Cardiac fibroblast (primary cell): ENCODE measurements at places on chromosomes 2 and 18.

DNA sequence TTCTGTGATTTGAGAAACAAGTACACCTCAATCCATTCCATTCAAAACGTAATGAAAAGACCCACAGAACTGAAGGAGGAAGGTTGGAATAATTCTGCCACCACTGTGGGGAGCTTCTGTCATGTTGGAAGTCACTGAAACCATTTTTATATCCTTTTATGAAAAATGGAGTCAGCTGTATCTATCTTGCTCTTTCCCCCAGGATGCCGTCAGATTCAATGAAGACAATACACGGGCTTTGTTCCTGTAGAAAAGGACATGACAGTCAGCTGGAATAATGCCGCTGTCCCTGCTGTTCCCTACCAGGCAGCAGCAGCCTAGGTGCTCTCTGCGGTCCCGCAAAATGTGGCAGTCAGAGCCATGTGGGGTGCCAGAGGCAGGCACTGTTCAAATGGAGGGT, 52.5 kb upstream of the APCDD1 start:
- DNase-seq, result no peak

DNA sequence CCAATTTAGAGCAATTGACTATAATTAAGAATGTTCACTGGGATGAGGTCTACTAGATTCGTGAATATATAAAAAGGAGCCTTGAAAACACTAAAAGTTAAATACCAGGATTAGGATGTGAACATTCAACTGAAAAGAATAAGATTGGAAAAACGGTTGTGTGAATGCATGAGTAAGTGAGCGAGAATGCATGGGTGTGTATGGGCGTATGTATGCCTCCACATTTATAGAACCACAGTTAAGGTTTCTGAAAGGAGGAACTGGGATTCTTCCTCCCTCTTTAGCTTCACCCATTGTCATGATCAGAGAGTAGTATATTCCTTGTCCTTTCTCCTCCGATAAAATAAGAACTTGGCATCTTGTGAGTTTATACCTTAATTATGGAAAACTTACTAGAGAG, 151.1 kb upstream of the UBE2E3 start:
- DNase-seq, result peak; percentile 27

GRCh38 chr2:32061973-32062861, 1.1 kb upstream of the SPAST start:
- peak; percentile 79 for DNase-seq

GRCh38 chr2:146241023-146241422, 1603.8 kb upstream of the ACVR2A start:
- no peak for DNase-seq

GRCh38 chr2:166180951-166181812, 53.4 kb upstream of the SCN1A start:
- DNase-seq, result peak; percentile 62

DNA sequence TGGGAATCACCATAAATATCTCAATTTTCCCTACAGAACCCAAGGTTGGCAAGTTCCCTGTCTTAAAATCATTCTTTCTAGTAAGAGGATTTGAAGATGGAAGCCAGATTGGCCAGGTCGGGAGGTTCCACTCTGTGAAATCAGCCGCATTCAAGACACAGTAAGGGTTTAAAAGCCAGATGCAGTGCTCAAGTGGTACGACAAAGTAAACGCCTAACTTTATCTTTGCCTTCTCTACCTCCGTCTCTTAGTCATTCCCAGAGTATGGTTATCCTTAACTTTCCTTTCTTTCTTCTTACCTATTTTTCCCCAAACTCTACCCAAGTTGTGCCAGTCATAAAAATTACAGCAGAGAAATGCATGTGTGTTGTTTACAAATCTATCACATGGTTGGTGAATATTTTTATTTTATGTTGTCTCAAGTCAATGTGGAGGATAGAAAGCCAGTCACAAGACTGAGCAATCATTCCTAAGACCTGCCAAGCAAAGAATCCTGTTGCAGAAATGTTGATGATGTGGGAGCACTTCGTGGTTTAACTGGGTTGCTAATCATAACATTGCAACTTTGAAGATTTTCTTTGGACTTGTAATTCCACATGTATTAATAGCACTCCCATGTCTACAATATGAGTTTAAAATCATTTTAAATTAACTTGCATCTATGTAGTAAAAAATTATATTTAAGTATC, 62.6 kb downstream of the SLC40A1 start:
- DNase-seq, result peak; percentile 48

- DNase-seq, result no peak
Measured at GRCh38 chr2:16332681-16333557, 332.7 kb downstream of the CYRIA start.

DNA sequence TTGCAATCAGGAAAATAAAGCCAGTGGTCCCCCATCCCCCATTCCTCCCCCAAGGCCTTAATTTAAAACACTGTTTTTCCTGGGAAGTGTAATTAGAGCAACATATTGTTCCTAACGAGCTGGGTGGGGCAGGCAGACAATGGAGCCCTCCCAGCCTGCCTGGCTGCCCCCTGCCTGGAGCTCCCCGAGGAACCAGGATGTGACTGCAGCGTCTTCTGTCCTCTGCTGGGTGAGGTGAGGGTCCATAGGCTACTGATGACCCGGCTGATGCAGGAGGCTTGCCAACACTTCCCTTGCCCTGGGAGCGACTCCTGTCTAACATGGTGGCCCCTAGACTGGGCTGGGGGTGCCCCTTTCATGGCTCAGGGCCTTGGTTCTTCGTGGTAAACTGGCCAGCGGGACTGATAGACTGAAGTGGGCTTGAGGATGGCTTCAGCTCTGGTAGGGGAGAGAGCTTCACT, 152.4 kb downstream of the DYSF start:
- no peak for DNase-seq

- no peak for DNase-seq
Measured at GRCh38 chr2:230156782-230157699, 62.7 kb downstream of the SP110 start.

DNA sequence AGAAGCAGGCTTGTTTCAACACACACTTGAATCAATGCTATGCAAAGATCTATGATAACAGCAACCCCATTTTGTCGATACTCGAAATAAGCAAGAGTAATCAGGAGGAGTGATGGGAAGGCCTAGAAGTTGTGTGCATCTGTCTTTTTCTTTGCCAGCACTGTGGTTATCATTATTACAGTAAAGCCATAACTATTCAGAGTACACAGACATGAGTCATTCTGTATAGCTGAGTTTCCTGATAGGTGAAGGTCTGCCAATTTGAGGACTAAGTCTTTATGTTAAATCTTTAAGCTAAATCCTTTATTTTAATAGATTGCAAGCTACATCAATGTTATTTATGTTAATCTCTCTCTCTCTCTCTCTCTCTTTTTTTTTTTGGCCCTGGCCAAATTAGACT, 1344.4 kb upstream of the CELF4 start:
- no peak for DNase-seq

- no peak for DNase-seq
Measured at GRCh38 chr2:67456428-67456827, 59.3 kb downstream of the ETAA1 start.

DNA sequence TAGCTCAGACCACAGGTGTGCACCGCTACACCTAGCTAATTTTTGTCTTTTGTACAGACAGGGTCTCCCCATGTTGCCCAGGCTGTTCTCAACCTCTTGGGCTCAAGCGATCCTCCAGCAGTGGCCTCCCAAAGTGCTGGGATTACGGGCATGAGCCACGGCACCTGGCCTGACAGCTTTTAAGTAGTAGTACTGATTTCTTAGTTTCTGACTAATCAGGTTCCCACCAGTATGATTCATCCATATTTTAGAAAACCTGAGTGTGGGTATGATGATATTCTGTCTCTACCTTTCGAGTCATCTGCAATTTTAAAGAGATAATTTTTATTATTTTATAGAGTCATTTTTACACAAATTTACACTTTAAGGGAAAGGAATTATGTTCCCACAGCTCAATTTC, 46.4 kb upstream of the GULP1 start:
- no peak for DNase-seq

DNA sequence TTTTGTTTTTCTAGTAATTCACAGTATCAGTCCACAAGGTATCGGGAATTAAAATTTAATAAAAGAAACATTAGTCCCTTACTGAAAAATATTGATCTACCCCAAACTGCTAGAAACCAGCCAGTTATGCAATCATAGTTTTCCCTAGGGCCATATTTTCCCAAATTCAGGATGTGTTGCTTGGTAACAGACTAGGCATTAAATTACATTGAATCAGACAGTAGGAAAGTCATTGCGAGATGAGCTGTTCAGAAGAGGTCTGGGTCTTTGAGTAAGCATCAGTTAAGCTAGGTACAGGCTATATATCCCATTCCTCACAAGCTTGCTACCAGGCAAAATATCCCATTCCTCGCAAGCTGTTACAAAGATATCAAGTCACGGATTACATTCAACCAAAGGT, 123.0 kb upstream of the CCDC150 start:
- peak; percentile 18 for DNase-seq

- no peak for DNase-seq
Measured at GRCh38 chr2:32384529-32384928, 27.7 kb downstream of the BIRC6 start.

DNA sequence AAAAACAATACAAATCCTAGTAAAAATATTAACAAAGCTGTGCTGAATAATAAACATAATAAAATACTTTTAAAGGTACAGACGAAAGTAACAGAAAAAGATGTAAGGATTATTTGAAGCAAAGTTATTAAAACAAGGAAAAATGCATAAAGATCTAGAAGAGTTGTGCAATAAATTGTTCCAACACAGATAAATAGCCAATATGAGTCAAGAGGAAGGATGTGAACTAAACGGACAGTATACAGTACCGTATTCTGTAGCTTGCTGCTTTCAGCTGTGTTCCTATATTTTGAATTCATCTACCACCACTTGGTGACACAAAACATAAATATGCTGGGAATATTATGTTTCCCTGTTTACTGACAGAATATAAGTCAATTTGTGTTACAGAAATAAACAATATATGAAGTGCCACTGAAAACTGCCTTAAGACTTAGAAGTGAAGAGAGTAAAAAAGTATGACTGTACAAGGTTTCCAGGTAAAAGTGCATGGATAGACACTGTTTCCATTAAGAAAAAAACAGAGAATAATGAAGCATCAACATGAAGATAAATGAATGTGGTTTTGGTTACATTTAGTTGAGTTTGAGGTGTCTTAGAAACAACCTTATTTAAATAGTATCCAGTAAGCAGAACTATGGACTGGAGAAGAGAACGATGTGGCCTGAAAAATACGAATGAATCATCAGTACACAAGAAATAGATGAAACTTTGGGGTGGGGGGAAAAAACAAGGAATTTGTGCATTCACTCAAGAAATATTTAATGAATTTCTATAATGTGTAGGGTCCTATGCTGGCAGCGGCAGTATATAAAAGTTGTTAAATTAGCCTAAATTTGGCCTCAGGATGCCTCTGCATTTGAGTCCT, 13.1 kb downstream of the PPP3R1 start:
- no peak for DNase-seq

DNA sequence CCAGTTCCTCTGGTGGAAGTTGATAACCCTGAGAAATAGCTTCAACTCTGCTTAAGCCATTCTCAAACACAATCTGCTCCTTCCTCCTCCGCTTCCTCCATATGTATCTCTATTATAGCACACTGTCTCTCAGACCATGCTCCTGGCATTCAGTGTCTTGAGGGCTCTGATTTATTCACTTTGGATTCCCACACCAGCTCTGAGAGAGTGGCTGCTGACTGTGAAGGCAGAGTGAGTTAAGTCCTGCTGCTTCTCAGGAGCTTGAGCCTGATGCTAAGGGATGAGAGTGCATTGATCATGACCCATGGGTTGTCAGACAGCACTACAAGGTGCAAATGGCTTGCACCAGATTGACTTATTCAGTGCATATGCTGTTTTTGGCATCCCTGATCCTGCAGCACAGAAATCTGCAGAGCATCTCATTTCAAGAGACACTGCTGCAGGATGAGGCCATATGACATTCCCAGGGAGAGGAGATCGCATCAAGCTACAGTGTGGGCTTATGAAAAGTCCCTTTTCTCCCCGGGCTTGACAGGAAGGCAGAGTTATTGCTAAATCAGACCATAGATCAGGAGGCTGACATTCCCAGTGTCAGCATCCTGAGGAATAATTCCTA, 500.5 kb upstream of the RAB6C start:
- DNase-seq, result no peak

- DNase-seq, result no peak
Measured at GRCh38 chr2:102871707-102872106, 109.9 kb downstream of the TMEM182 start.

DNA sequence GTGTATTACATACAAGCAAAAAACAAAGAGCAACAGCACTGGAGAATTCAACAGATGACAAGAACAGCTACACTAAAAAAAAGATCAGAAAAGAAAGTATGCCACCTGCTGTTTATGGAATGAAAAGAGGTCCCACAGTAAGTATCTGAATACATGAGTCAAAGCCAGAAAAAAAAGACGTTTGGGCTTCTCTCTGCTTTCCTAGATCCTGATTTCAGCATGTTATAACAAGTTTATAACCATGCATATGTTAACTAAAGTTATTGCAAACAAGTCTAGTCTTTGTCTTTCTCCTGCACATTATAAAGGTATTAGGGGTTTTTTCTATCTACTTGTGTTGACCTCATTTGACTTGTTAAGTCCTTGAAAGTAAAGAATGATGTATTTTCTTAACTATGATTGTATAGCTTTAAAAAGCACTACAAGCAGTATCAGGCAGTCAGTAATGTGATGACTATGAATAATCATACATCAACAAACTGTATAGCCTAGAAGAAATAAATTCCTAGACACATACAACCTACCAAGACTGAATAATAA, 108.5 kb upstream of the COL5A2 start:
- peak; percentile 94 for DNase-seq

DNA sequence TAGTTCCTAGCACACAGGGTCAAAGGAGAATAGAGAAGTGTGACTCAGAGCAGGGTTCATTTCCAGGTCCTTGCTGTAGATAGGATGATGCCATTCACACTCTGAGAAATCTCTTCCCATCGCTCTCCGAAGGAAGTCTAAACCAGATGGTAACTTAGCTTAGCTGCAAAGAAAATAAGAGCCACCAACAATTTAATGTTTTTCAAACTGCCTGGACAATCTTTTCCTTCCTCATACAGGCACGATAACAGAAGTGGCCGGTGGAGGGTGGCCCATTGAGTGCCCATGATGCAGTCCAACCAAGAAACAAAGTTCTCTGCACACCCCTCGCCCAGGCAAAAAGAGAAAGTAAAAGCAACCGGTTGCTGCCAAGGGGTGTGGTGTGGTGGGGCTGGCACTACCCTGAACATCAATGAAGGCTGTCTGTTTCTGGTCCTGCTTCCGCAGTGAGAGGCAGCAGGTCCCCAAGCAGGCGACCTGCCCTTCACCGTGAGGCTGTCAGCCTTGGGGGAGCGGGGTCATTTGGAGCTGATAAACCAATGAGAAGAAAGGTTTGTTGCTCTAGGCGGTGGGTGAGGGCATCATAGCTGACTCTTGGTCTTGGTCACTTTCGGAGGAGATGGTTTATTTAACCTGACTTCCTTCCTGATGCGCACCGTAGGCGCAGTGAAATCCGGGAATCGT, 105.6 kb upstream of the CD302 start:
- DNase-seq, result peak; percentile 25

GRCh38 chr2:143514413-143514812, 385.2 kb downstream of the ARHGAP15 start:
- DNase-seq, result peak; percentile 66

DNA sequence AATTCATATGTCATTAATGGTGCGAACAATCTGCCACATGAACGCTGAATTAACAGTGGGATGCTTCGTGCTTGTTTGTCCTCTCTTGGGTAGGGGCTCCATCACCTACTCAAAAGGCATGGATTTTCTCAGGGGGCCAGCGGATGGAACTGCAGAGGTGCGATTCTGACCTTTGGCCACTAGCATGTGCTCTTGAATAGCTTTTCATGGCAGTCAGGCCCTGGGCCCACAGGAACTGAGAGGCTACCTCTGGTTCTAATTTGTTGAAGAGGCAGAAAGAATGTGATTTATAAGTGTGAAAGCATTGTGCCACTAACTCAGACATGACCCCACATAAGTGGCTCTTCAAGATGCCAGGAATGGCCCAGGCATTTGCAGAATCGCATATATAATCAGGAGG, 283.2 kb downstream of the INSIG2 start:
- DNase-seq, result peak; percentile 34
